ENCODE measurements at places on chromosomes 7 and 10.
A peak's percentile ranks its signal among the peaks of the same experiment; 100 is the strongest.

GRCh38 chr10:101441541-101442455 is 87.8 kb downstream of the BTRC start:
- no peaks in the 10 kb centered on the region for H3K36me3 ChIP-seq
- no peak overlapping the region for H3K4me3 ChIP-seq
- H3K27ac ChIP-seq = no peak overlapping the region

- no peak for DNase-seq
- no peaks in the 10 kb centered on the region for H3K4me1 ChIP-seq
- no peaks in the 10 kb centered on the region for H3K36me3 ChIP-seq
- no peak overlapping the region for H3K4me3 ChIP-seq
Observed at GRCh38 chr10:123428391-123428790, 237.8 kb upstream of the GPR26 start.

GRCh38 chr10:1553951-1554350 is 183.4 kb downstream of the ADARB2 start:
- H3K27ac ChIP-seq = no peak overlapping the region
- H3K36me3 ChIP-seq = no peaks in the 10 kb centered on the region
- DNase-seq = no peak
- no peaks in the 10 kb centered on the region for H3K27me3 ChIP-seq
- H3K4me3 ChIP-seq = no peak overlapping the region

- H3K4me3 ChIP-seq = no peak overlapping the region
- no peak overlapping the region for H3K27ac ChIP-seq
- peak; percentile 67 for DNase-seq
- H3K4me1 ChIP-seq = no peaks in the 10 kb centered on the region
- H3K27me3 ChIP-seq = no peaks in the 10 kb centered on the region
- H3K36me3 ChIP-seq = no peaks in the 10 kb centered on the region
Observed at GRCh38 chr10:97025613-97026242, 160.0 kb downstream of the SLIT1 start.

- H3K4me3 ChIP-seq = peak overlapping the region; percentile 92
- DNase-seq = peak; percentile 61
- peak overlapping the region; percentile 64 for H3K27ac ChIP-seq
Observed at GRCh38 chr10:87505366-87506111, 846 bp downstream of the MINPP1 start.

DNA sequence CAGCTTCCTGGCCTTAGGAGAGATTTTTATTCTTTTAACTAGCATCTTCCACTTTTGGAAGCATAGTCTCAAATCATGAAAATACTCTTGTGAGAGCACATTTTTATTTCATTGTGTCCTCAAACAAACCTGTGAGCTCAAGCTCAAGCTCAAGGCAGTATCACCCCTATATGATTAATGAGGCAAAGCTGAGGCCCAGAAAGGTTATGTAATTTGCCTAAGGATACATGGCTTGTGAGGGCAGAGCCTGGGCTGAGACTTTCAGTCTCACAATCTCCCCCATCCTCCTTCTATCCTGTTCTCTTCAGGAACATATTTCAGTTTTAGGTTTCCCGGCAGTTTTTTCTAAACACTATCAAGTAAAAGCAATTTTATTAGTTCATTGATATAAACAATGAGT is 359.5 kb downstream of the PTEN start:
- no peaks in the 10 kb centered on the region for H3K4me1 ChIP-seq
- H3K4me3 ChIP-seq = no peak overlapping the region
- no peak overlapping the region for H3K27ac ChIP-seq
- no peak for DNase-seq

DNA sequence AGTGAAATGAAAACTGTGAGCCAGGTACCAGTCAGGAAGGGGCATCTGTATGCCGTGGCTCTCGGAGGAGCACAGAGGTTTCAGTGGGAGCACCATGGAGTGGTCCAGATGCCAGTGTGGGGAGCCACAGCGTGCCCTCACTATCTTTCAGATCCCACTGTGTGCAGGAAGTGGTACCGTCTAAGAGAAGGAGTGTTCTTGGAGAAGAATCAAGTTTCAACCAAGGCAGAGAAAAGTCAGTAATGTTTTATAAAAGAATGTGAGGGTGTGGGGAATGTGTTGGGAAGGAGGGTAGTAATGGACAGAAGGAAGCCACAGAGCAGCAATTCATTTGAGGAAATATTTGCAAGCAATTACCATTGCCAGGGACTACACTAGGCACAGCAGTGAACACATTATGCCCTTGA is 35.6 kb downstream of the PRKAR2B start:
- H3K27ac ChIP-seq = no peak overlapping the region
- H3K4me3 ChIP-seq = no peak overlapping the region

- no peak overlapping the region for H3K4me3 ChIP-seq
- H3K36me3 ChIP-seq = peaks cover 2% of the 10 kb centered on the region
- DNase-seq = no peak
- H3K27me3 ChIP-seq = no peaks in the 10 kb centered on the region
Observed at GRCh38 chr7:135919071-135919841, 57.9 kb downstream of the MTPN start.
